Activated CD4-positive, alpha-beta memory T cell treated with anti-CD3 and anti-CD28 coated beads for 36 hours (primary cell): ENCODE measurements at places on chromosomes 6 and 20. TPM values are rescaled to one million over a fixed set of nuclear protein-coding genes. Genes with fewer than 3 reads are reported as not detected.

Gene SMPDL3A
- total RNA-seq, result 0.21 TPM

Gene RSPO4
- total RNA-seq, result not detected

Gene KHDC1L
- not detected for total RNA-seq

Gene KDM1B
- 18.5 TPM for total RNA-seq

Gene CEBPB
- 56.5 TPM for total RNA-seq

GRCh38 chr20:9632991-9633390 is 118.6 kb downstream of the LAMP5 start:
- DNase-seq, result no peak

DNA sequence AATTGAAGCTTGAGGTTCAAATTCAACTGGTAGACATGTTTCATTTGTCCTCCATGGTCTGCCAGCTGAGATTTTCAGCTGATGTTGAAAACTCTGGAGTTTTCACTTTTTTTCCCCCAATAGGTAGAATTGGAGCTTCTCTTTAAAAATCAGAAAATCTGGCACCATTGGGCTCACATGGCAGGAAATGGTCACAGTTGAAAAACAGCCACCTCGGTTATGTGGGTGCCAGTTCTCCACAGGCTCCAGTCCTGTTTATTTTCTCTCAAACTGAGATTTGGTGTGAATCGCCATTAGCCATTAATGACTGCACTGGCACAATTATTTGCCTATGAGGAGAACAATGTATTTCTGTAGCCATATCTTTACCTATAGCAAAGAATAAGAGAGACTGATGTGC is 171.4 kb upstream of the TFAP2D start:
- DNase-seq, result no peak
